ENCODE measurements at places on chromosomes 3 and 15. TPM values are rescaled to one million over a fixed set of nuclear protein-coding genes. Genes with fewer than 3 reads are reported as not detected.

The MYO5A gene
- 12.8 TPM for total RNA-seq

The CHRNA5 gene
- 14.0 TPM for total RNA-seq

The FEZF2 gene
- not detected for total RNA-seq

The NPAP1 gene
- total RNA-seq: 0.18 TPM

The GP5 gene
- not detected for total RNA-seq

The DCLK3 gene
- total RNA-seq: 2.7 TPM

The HDAC11 gene
- total RNA-seq: 17.1 TPM

The VWA5B2 gene
- total RNA-seq: 1.5 TPM

The GRK7 gene
- not detected for total RNA-seq

The MB21D2 gene
- 8.6 TPM for total RNA-seq

The GLDN gene
- total RNA-seq: 1.7 TPM

The AGBL1 gene
- total RNA-seq: not detected

The ITGA11 gene
- total RNA-seq: 0.32 TPM

The PYGO1 gene
- total RNA-seq: 0.73 TPM

The C3orf70 gene
- 0.79 TPM for total RNA-seq

The PATL2 gene
- 0.26 TPM for total RNA-seq

The ACTC1 gene
- 42.5 TPM for total RNA-seq

The DNAH12 gene
- total RNA-seq: 0.77 TPM

The USP8 gene
- total RNA-seq: 74.3 TPM

The CACNA2D2 gene
- 20.7 TPM for total RNA-seq

The ZNF501 gene
- 8.5 TPM for total RNA-seq

The CSPG5 gene
- 3.1 TPM for total RNA-seq

The PRR20G gene
- not detected for total RNA-seq

The NUTM1 gene
- total RNA-seq: not detected

The TNFAIP8L3 gene
- total RNA-seq: not detected

The PLOD2 gene
- 35.8 TPM for total RNA-seq

The RASL12 gene
- 27.2 TPM for total RNA-seq

The IL17RB gene
- 8.4 TPM for total RNA-seq

The DNAJA4 gene
- total RNA-seq: 2.2 TPM

The FGF12 gene
- 28.6 TPM for total RNA-seq

The KIF15 gene
- total RNA-seq: 11.8 TPM

The APOD gene
- not detected for total RNA-seq

The HYAL3 gene
- total RNA-seq: 2.6 TPM

The CAMP gene
- total RNA-seq: not detected

The FAM81A gene
- total RNA-seq: 0.35 TPM

The ANKUB1 gene
- not detected for total RNA-seq

The CAV3 gene
- not detected for total RNA-seq

The CPB1 gene
- 0.51 TPM for total RNA-seq

The LIPH gene
- total RNA-seq: 2.3 TPM

The BNIP2 gene
- total RNA-seq: 52.3 TPM

The STOML1 gene
- 3.8 TPM for total RNA-seq

The C3orf85 gene
- total RNA-seq: not detected

The SLC9C1 gene
- 0.50 TPM for total RNA-seq

The FBLN2 gene
- 86.1 TPM for total RNA-seq

The FETUB gene
- not detected for total RNA-seq

The HHATL gene
- not detected for total RNA-seq

Measured in endodermal cell (in vitro differentiated cells).